ENCODE measurements at places on chromosomes 13 and 19. TPM values are rescaled to one million over a fixed set of nuclear protein-coding genes. Genes with fewer than 3 reads are reported as not detected.

The CRX gene
- not detected for total RNA-seq

The CD209 gene
- total RNA-seq = not detected

The CCDC8 gene
- 72.2 TPM for total RNA-seq

The ATXN8OS gene
- not detected for total RNA-seq

The PDX1 gene
- not detected for total RNA-seq

The RDH8 gene
- not detected for total RNA-seq

The PRRG2 gene
- total RNA-seq = not detected

The IQCN gene
- 0.47 TPM for total RNA-seq

The FRY gene
- 1.7 TPM for total RNA-seq

The PLPP2 gene
- 2.6 TPM for total RNA-seq

The PNMA8A gene
- total RNA-seq = 2.5 TPM

The FFAR1 gene
- not detected for total RNA-seq

The NLRP5 gene
- not detected for total RNA-seq

The DIAPH3 gene
- 8.8 TPM for total RNA-seq

The QPCTL gene
- total RNA-seq = 10.0 TPM

The GGN gene
- total RNA-seq = 0.23 TPM
